ENCODE measurements at places on chromosomes 2 and 18.

DNA sequence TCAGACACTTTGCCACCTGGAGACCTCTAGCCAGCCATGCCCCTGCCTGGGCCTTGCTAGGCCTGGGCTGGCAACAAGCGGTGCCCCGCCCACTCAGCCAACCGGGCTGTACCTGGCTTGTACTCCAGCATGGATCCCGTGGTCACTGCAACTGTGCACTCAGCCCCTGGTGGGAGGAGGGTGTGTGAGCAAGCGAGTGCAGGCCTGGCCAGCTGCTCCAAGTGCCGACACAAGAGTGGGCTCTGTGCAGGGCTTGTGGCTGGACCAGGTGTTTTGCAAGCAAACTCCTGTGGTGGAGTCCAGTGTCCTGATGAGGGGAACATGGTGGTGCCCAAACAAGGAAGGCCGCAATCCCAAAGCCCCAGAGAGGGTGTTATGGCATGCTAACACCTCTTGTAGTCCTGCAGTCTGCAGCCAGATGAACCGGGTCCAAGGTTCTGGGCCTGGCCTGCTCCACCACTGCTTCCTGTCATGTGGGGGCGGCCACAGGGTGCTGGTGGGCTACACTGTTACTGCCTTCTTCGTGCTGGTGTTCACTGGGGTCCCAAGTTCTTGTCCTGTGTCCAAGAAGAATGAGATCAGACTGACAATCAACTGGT, 60.1 kb upstream of the CD28 start:
- DNase-seq, result no peak

- no peak for DNase-seq
Measured at GRCh38 chr18:58612315-58613055, 16.4 kb downstream of the ALPK2 start.

- DNase-seq, result no peak
Measured at GRCh38 chr18:59264651-59265245, 8.5 kb downstream of the RAX start.

DNA sequence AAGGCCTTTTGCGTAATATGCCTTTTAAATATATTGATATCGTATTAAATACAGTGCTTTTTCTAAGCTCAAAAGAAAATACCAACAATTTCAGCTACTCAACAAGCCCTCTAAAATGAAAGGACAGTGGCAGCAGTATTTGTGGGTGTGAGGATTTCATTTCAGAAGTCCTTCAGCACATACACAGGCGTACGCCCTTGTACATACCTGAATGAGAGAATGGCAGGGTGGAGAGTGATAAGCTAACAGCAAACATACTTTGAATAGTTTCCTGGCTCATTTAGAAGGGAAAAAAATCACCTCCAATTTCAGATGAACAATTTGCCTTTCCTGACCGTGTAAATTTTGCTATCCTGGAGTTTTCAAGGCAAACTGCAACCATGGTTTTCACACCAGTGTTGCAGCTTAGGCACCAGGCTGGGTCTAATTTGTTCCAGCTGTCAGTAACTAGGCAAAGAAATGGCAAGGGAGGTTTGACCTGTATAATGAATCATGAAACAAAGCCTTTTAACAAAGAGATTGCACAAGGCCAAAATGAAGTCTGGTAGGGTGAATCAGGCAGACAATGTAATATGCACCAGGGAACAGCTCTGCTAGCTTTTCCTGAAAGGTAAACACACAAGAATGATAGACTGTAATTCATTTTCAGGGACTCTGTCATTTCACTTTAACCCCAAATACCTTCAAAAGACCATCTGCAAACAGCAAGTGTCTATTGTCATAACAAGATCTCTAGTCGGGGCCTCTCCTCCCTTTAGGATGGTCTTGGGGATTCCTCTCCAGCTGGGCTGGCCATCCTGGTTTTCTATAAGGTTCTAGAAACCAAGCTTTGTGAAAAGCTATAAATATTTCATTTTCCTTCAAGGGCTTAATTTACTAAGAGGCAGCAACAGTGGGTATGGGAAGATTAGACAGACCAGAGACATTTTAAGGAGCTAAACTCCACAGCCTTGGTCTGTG, 11.5 kb downstream of the ANKRD29 start:
- DNase-seq, result peak; percentile 57

DNA sequence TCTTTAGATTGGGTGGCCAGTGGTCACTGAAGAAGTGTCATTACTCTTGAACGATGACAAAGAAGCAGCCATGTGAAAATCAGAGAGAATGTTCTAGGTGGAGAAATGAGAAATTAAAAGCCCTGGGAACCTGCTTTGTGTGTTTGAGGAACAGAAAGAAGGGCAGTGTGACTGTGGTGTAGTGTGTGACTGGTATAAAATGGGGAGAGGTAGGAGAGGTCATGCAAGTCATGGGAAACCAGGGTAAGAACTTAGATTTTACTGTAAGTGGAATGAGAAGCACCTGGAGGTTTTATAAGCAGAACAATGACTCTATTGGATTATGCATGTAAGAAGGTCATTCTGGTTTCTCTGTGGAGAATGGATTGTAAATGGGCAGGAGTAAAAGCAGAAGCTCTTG, 12.2 kb downstream of the ICOS start:
- no peak for DNase-seq

DNA sequence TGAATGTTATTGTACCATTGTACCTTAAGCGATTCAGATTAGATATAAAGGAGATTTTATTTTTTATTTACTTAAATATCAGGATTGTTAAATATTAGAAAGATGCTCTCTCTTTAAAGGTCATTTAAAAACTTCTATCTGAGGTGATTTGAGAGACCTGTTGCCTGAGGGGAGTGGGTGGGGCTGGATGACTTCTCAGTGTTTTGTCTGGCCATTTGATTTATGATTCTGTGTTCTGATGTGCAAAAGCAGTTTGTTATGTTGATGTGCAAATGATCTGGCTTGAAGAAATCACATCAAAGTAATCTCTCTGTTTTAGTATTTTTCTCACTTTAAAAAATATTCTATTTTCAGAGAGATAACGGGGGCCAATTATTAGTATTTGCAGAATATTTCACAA, 370.8 kb downstream of the NUP35 start:
- no peak for DNase-seq

GRCh38 chr2:143117225-143117624, 12.0 kb upstream of the ARHGAP15 start:
- DNase-seq, result no peak

GRCh38 chr2:182890773-182891378, 24.4 kb upstream of the FRZB start:
- DNase-seq, result no peak

DNA sequence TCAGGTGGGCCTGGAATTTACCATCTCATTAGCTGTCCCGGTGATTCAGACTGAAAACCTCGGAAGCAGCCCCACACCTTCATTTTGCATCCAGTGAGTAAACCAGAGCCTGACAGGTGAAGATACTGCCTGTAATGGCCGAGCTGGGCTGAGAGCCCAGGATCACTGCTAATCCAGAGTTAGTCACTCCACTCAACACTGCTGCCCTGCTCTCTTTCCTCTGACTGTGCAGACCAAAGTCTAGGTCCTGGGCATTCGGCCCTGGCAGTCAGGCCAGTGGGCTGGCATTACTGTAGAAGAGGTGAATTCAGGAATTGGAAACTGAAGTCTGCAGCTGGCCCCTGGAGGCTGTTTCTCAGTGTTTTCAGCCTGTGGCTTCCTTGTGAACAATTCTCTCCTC, 44.3 kb downstream of the TMEM17 start:
- DNase-seq, result no peak

GRCh38 chr2:68426446-68426845, 40.6 kb downstream of the FBXO48 start:
- no peak for DNase-seq

- no peak for DNase-seq
Measured at GRCh38 chr18:11290786-11291185, 141.4 kb upstream of the PIEZO2 start.

DNA sequence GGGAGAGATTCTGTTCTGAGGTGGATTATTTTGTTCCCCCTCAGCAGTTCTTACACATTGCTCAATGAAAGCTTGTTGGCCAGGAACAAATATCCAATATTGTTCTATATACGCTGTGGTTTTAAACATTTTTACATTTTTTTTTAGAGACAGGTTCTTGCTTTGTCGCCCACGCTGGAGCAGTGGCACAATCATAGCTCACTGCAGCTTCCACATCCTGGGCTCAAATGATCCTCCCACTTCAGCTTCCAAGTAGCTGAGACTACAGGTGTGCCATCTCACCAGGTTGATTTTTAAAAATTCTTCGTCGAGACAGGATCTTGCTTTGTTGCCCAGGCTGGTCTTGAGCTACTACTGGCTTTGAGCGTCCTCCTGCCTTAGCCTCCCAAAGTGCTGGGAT, 58.9 kb upstream of the KIF5C start:
- DNase-seq, result no peak

DNA sequence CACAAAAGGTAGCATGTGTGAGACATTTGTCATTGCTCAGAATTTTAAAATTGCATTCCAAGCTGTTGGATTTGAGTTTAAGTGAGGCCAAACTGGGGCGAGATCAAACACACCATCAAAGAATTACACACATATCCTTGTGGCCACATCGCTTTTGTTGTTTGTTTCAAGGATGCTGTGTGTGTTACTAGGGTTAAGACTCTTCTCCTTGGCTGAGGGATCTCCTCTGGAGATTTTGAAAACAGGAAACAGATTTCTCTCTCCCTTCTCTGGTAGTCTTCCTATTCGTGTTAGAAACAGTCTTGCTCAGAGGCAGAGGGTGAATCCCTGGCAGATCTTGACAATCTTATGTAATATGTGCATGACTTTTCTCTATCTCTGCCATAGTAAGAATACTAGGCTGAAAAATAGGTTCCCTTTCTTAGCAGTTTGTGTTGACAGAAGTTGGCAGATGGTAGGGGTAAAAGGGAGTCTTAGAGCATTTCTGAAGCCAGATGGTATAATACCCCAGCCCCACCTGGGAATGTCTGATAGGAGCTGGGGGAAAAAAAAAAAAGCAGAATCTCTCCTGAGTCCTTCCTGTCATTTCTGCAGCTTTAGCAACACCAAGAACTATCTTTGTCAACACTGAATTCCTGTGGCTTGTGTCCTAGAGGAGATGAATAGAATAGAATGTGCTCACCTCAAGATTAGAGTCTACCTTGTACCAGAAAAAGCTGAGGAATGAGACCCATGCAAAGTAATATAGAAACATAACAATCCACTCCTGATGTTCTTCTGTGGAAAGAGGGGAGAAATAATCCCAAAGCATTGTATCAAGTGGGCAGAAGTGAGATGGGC, 101.8 kb downstream of the XRCC5 start:
- DNase-seq, result no peak

DNA sequence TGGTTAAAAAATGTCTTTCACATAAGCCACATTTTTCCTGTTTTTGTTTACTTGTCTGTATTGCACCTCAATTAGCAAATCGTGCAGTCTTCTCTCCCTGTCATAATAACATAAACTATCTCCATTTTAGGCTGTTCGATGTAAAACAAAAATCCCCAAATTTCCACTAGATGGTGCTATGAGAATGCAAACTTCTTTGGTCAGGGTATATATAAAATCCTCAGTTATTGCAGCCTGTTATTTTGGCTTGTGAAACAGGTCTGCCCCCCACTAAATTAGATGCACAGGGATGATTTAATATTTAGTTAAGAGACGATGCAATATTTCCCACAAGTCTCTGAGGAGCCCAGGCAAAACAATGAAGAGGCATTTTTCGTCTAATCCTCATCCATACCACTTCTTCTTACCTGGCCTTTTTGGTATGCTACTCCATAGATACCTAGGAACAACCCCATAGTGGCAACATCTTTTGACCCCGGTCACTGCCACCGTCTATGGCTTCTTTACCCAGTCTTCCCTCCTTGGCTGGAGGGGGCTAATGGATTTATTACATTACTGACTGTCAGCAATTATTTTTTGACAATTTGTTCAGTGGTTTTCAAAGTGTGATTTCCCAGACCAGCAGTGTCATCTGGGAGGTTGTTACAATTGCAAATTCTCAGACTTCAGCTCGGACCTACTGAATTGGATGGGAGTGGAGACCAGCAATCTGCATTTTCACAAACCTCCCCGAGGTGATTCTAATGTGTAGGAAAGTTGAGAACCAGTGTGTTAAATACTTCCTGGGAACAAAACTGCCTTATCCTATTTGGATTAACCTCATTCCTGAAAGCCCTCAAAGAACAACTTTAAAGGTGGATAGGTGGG, 117.4 kb upstream of the CWC22 start:
- DNase-seq, result peak; percentile 69

GRCh38 chr2:203714112-203714511, 7.7 kb downstream of the CD28 start:
- DNase-seq, result no peak

DNA sequence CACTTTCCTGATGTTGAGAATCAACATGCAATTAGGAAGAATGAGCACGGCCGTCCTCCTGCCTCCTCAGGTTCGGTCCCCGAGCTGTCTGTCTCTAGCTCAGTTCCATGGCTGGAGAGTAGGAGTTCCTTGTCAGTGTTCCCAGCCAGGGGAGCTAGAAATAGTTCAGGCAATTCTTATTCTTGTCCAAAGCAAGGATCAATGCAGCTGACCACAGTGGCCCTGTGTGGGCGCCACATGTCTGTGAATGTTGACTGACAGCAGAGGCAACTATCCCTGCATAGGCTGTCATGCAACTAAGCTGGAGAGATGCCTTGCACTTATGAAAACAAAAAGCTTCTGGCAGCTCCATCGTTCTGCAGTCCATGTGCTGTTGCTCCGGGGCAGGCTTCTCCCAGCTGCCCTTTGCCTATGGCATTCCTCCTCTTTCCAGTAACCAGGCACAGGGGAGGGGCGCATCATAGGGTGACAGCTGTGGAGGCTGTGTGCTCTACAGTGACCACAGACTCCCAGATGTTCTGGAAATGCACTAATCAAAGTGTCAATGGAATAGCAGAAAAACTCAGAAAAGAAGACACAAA, 58.7 kb downstream of the PDCL3 start:
- DNase-seq, result no peak

- DNase-seq, result no peak
Measured at GRCh38 chr18:37451239-37451825, 114.3 kb downstream of the CELF4 start.

DNA sequence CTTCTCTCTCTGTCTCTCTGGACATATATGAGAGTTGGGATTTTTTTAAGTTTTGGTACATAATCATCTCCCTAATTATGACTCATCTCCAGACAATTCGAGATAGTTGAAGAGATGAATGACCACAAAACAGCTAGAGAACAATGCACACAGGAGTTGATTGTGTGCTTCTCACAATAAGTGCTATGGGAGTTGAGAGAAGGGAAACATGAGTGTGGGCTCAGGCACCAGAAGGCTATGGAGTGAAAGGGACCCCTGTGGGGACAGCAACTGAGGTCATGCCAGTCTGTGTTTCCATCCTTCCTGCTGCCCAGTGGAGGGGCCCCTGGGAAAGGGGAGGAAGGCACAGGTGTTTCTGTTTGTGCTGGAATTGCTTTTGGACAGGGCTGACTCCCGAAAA, 6.5 kb upstream of the YWHAQ start:
- no peak for DNase-seq

- DNase-seq, result no peak
Measured at GRCh38 chr18:50717563-50717962, 102.3 kb downstream of the MRO start.

GRCh38 chr2:37571587-37572136, 99.8 kb downstream of the CDC42EP3 start:
- DNase-seq, result no peak

- DNase-seq, result no peak
Measured at GRCh38 chr2:11239666-11240462, 84.6 kb downstream of the SLC66A3 start.
